CD8-positive, alpha-beta T cell (primary cell): ENCODE measurements at places on chromosomes 1 and 21. TPM values are rescaled to one million over a fixed set of nuclear protein-coding genes. Genes with fewer than 3 reads are reported as not detected.

WNT3A gene
- total RNA-seq, result not detected

TMEM51 gene
- not detected for total RNA-seq

PCP4L1 gene
- total RNA-seq, result not detected

UTS2 gene
- 0.31 TPM for total RNA-seq

NPHS2 gene
- not detected for total RNA-seq

PATJ gene
- 33.7 TPM for total RNA-seq

CELA2A gene
- not detected for total RNA-seq

GNG12 gene
- total RNA-seq, result not detected

ITLN2 gene
- not detected for total RNA-seq

VHLL gene
- not detected for total RNA-seq
